ENCODE measurements at places on chromosomes 7 and 10. TPM values are rescaled to one million over a fixed set of nuclear protein-coding genes. Genes with fewer than 3 reads are reported as not detected.

ZNF727 gene
- not detected for total RNA-seq

GRCh38 chr10:35585903-35586535 lies 19.1 kb upstream of the GJD4 start:
- peak; percentile 51 for DNase-seq

ZFYVE27 gene
- 25.3 TPM for total RNA-seq

TAS2R3 gene
- total RNA-seq = 0.34 TPM

IFIT3 gene
- 32.0 TPM for total RNA-seq

- DNase-seq = no peak
These were observed 83.9 kb downstream of the CDH23 start for GRCh38 chr10:71480662-71481061.
